ENCODE measurements at places on chromosomes 16 and 17.

DNA sequence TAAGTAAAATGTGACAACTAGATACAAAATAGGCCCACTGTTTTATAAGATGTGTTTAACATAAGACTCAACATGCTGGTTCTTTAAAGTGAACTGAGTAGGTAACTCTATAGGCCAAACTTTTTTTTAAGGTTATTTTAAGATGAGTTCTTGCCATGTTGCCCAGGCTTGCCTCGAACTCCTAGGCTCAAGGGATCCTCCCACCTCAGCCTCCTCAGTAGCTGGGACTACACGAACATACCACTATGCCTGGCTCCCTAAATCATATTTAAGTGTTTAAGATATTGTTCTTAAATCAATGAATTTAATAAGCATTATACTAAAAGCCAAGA, 69.9 kb downstream of the USP32 start:
- DNase-seq = no peak

GRCh38 chr17:58007781-58008706, 998 bp upstream of the SRSF1 start:
- DNase-seq = no peak

- DNase-seq = peak; percentile 82
These were observed 6.1 kb downstream of the GJD3 start for GRCh38 chr17:40358323-40359038.

DNA sequence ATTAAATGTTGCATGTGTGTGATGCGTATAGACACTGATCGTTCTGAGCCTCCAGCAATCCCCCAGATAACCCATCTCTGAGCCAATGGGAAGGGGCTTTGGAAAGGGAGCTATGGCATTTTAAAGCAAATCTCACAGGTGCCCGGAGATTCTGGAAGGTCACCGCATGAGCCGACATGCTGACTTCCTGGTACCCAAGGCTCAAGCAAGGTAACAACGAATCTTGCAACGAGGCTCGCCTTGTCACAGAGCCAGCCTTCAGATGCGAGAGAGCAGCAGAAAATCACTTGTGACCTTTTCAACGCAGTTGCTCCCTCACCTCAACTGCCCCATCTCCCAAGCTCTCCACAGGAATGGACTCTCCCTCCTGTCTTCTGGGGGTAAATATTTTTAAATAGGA, 154.8 kb upstream of the CDH5 start:
- DNase-seq = no peak
